ENCODE measurements at places on chromosomes 3 and 15. TPM values are rescaled to one million over a fixed set of nuclear protein-coding genes. Genes with fewer than 3 reads are reported as not detected.

GRCh38 chr15:92092289-92093105 lies 239.0 kb downstream of the SLCO3A1 start:
- DNase-seq, result no peak

The ABI3BP gene
- total RNA-seq, result not detected

DNA sequence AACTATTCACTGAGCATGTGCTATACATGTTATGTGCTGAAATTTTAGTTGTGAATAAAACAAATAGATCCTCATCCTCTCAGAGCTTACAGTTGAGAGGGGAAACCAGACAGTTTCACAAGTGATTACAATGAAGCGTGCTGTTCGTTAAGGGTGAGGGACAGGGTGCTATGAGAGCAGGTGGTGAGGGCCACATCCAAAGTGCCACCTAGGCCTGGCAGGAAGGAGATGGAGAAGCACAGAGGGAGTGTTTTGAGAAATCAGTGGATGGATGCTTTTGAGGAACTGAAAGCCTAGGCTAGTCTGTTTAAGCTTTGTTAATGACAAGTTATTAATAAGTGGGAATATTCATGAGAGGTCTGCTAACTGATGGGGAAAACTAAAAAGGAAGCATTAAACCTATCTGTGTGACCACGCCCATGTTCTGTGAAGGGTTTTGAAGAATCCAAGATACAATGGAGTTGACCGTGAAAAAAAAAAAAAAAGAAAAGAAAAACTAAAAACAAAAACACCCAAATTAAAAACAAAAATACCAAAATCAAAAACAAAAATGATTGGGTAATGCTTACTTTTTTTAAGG lies 7.3 kb downstream of the MCTP2 start:
- DNase-seq, result no peak

DNA sequence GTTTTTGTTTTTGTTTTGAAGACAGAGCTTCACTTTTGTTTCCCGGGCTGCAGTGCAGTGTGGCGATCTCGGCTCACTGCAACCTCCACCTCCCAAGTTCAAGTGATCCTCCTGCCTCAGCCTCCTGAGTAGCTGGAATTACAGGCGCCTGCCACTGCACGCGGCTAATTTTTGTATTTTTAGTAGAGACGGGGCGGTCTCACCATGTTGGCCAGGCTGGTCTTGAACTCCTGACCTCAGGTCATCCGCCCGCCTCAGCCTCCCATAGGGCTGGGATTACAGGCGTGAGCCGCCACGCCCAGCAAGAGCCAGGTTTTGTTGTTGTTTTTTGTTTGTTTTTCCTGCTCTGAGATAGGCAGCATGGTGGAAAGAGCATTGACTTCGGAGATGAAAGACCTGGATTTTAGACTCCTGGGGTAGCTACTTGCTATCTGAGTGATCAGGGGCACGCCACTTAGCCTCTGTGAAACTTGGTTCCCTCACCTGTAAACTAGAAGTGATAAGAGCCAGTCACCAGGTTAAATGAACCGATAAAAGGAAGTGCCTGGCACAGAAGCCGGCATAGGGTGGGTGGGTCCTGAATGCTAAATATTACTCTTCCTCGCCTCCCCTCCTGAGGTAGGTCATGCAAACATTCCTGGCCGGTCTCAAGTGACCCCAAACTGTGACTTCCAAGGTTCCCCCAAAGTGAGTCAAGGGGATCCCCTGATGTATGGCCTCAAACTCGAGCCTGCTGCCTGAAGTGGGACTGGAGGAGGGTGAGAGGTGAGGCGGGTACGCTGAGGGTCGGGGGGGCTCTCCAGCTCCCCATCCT lies 62.9 kb upstream of the MCF2L2 start:
- DNase-seq, result no peak

- no peak for DNase-seq
These were observed 93.8 kb downstream of the FHIT start for GRCh38 chr3:61157414-61157813.

The GOLGA8S gene
- total RNA-seq, result 0.20 TPM

GRCh38 chr15:64466408-64467141 lies 6.2 kb downstream of the ZNF609 start:
- no peak for DNase-seq

The CD86 gene
- 2.5 TPM for total RNA-seq

GRCh38 chr3:45387636-45388348 lies 584 bp upstream of the LARS2 start:
- DNase-seq, result no peak

GRCh38 chr15:62262305-62262941 lies 97.3 kb upstream of the C2CD4B start:
- DNase-seq, result no peak

Measured in activated CD4-positive, alpha-beta T cell treated with anti-CD3 and anti-CD28 coated beads, Interleukin-2, amount 10 ng/mL, durations not matched to agents 7 days and 5 days (primary cell).